ENCODE measurements at places on chromosomes 1 and 21.

DNA sequence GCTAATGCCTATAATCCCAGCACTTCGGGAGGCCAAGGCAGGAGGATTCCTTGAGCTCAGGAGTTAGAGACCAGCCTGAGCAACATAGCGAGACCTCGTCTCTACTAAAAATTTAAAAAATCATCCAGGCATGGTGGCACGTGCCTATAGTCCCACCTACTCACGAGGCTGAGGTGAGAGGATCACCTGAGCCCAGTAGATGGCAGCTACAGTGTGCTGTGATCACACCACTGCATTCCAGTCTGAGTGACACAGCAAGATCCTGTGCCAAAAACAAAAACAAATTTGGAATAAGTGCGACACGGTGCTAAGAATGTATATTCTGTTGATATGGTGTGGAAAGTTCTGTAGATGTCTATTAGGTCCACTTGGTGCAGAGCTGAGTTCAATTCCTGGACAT lies 15.1 kb downstream of the USP33 start:
- DNase-seq = no peak

DNA sequence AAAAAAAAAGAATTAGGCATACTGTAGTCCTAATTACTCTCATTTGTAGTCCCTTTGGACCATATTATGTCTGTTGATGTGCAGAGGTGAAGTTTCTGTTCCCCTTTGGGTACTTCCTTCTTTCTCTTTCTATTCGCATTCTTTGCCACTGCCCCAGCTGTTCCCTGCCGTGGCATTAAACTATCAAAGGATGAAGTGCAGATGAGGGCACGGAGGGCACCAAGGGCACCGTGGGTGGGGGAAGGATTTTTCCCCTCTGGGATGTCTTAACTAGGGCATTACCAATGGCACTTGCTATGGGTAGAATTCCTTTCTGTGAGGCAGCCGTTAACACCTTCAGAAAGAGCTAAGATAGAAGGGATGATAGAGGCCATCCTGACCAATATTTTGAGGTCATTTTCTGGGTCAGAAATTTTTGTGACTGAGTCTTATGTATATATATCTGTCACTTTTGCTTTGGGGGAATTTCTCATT lies 4.9 kb upstream of the MAPKAPK2 start:
- no peak for DNase-seq

GRCh38 chr1:154779551-154780189 lies 90.4 kb downstream of the KCNN3 start:
- no peak for DNase-seq

DNA sequence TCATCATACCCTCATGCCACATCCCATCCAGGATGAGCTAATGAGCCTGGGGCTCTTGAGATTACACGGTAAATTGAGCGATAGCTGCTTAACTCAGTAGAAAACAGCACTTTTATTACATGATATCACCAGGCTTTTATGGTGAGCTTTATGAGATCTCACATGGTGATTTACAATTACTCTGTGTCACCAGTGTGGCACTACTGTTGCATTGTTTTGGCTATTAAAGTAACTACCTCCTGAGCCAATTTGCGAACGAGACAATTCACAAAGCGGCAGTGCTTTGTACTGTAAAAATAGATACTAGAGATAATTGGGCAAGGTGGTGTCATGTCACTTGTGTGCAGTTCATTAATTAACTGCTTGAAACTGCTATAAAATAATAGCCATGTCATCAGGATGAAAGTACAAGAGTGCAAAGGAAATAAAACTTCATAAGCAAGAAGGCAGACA lies 767.7 kb upstream of the ADGRL2 start:
- DNase-seq = no peak

DNA sequence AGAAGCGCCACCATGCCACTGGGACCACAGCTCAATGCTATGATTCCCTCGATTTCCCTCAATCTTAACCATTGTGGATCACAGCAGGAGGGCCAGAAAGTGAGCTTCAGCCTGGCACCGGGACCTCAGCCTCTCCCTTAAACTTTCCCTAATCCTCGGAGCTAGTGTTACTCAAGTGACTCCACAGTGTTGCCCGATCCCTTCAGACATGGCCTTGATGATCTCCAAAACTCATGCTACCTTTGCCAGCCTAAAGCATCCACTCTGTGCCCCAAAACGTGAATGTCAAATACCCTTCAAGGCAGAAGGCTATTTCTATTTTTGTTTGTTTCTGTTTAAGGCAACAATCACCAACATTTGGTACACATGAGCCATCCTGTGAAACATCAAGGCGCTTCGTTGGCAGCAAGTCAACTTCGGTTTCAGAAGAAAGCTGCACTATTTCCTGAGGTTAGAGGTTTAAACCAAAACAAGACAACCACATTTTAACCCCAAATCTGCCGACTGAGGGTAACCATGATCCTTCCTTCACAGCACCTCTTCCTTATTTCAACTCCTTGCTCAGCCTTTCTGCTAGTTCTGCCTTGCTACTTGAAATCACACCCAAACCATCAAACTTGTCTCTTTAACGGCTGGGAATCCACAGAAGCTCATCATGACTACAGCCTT lies 94.4 kb upstream of the KRTAP19-8 start:
- no peak for DNase-seq

- DNase-seq = no peak
Observed at GRCh38 chr1:200640963-200641401, 20.4 kb upstream of the KIF14 start.

GRCh38 chr1:8641377-8641997 lies 176.0 kb downstream of the RERE start:
- no peak for DNase-seq

- DNase-seq = no peak
Observed at GRCh38 chr1:234900595-234900994, 228.0 kb downstream of the TOMM20 start.
